Neural progenitor cell (in vitro differentiated cells): ENCODE measurements at places on chromosomes 6 and 20.

GRCh38 chr6:75204217-75204958 is 1.5 kb downstream of the COL12A1 start:
- DNase-seq: peak; percentile 86

DNA sequence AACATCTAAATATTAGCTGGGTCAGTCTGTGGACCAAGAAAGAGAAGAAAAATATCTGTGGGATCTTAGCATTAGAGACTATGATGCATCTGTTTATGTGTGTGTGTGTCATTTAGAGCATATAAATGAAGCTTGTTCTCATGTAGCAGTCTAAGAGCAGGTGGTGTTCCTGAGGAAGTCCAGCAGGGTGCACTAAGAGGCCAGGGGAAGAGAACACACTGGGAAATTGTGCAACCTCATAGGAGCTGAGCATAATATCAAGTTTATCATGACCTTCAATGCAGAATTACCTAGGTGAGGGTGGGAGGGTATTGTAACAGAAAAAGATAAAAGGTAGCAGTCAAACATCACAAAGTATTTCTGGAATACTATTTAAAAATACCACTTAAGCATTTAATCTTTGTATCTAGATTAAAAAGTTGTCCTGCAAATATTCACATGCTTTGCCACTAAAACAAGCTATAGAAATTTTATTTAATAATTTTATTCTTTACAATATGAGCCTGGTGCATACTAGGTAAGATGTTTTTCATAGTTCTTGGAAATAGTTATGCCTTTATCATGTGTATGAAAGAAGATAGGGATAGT is 80.5 kb downstream of the SMPDL3A start:
- peak; percentile 69 for DNase-seq

DNA sequence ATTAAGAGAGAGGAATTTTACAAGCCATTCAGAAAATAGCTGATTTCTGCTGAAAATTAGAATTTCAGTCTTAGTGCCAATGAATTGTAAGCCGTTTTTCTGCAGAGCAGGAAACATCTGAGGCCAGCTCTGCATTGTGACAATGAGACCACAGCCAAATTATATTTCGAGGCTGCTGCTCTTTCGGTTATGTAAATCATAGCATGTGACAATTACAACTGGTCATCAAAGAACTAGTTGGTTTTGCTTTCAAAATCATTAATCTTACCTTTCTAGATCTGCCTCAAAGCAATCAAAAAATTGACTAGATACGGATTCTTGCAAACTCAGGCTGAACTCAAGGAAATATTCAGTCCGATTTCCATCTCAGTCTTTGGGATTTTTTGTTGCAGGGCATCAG is 33.4 kb upstream of the INSM1 start:
- no peak for DNase-seq

DNA sequence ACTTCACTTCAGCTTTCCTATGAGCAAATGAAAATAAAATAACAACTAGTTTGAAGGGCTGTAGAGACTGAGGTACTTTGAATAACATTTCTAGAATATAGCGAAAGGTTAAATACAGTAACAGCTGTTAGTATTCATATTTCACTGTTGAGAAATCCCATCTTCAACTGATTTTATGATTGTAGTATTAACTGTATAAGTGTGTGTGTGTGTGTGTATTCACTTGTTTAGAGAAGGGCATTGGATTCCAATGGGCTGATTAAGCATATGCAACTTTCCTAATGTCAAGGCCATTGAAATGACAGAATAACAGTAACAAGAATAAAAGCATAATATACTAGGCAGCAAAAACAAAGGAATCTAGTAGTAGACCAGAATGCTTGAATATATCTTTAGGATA is 957.5 kb upstream of the EPHA7 start:
- DNase-seq: no peak

- DNase-seq: peak; percentile 10
Observed at GRCh38 chr6:154705471-154706113, 27.6 kb upstream of the SCAF8 start.
